Kidney (tissue), 22 donors: ENCODE measurements at places on chromosomes 6 and 20. TPM values are rescaled to one million over a fixed set of nuclear protein-coding genes. Genes with fewer than 3 reads are reported as not detected.

DNA sequence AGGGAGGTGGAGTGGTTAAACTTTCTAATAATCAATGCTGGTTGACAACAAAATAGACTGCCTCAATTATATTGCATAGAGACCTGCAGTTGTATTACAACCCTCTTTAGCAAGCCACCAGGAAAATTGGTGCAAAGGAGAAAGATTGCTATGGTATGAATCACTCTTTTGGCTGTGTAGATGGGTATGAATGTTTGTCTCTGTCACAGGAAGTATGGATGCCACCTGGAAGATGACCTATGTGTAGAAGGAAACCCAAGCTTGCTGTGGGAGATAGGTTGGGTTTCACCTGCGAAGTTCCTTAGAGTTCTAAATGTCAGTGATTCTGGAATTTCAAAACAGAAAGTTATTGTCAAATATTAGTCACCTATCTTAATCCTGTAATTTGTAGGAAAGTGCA, 134.6 kb downstream of the SOBP start:
- no peak for DNase-seq

DNA sequence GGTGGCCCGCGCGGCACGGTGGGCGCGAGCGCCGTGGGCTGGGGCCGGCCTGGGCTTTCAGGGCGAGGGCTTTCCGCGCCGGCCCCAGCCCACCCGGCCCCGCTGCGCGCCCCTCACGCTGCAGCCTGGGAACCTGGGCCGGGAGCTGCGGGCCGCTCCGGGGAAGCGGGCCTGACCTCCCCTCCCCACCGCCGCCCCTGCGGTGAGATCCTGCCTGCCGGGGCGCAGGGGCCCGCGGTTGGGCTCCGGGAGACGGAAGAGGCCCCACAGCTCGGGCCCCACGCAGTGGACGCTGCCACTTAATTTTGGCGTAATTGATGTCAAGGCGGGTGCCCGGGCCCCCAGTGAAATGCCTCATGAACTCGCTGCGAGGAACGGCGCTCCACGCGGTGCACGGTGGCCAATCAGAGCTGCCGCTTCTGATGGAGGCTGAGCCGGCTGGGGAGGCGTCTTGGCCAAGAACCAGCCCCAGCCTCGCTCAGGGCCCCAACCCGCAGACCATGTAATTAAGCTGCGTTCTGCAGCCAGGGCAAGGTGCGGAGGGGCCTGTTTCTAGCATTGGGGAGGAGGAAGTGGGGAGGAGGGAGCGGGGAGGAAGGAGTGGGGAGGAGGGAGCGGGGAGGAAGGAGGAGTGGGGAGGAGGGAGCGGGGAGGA, 96.1 kb upstream of the BHLHE23 start:
- peak; percentile 5 for DNase-seq

DNA sequence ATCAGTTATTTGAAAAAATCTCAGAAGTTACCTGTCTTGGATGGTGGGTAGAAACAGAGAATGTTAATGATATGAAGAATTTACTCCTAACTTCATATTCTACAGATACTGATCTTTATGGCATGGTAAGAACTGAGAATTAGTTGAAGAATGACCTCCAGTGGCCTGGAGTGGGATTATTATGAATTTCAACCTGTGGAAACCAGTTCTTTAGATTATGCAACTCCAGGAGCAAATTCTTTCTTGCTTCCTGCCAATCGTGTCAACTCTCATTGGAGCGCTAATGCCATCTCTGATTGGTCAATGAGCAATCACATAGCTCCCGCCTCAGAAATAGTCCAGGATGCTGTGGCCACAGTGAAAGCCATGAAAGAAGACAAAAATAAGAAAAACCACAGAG, 40.6 kb downstream of the LYRM2 start:
- no peak for DNase-seq

DNA sequence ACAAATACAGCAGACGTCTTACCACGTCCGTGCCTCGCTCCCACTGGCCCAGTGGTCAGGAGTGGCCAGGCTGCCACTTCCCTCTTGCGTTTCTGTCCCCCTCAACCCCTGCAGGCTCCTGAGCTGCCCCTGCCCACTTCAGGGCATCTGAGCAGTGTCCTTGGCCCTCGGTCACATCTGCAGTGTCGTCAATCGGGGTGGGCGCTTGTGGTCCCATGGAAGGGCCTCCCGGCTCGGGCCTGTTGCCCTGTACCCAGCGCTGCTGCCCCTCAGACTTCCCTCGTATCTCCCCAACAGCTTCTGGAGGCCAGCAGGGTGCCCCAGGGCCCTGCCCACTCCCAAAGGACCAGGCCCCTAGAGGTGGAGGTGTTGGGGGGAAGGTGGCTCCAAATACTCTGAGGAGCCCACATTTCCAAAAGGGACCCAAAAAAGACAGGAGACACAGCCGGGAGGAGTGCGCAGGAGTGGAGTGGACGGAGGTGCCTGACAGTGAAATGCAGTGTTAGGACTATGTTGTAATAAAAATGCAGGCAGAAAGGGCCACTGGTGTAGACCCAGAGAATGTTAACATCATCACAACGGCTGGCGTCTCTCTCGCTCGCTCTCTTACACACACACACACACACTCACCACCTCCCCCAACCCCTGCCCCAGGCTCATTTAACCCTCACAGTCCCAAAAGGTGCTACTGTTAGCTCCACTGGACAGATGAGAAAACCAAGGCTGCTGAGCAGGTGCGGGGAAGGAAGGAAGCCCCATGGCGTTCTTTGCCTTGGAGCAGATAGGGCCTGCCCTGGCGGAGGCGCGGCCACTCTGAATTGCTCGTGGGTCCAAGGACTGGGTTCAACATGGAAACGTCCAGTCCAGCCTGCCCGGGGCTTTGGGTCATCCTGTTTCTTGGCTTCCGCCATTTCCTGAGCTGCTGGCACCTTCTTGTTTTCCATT, 343.9 kb downstream of the ZFAND3 start:
- DNase-seq, result no peak

DNA sequence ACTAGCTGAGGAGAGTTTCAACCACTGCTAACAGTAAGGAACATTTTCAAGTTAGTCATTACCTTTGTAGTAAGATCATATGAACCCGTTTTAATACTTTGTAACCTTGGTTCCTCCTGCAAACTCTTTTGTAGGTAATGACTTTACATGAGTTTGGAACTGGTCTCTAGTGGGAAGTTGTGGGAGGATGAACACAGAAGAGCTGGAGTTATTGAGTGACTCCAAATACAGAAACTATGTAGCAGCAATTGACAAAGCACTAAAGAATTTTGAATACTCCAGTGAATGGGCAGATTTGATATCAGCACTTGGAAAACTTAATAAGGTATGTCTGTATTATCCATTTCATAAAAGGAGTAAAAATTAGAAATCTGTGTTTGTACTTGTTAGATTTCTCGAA, 29.3 kb downstream of the DOP1A start:
- peak; percentile 8 for DNase-seq

DNA sequence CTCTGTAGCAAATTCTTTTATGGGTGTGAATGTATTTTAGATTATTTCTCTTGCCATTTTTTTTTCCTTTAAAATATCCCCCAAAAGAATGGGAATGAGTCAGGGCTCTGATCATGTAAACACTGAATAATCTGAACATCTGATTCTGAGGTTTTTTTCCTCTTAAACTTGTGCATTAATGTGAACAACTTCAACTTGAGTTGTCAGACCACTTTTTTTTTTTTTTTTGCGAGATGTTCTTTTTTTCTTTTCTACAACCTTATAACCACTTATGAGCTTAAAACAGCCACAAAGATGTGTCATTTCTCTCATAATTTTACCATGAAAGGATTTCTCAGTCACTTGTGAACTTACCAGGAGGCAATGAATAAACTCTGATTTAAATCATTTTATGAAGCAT, 85.3 kb downstream of the TBC1D7 start:
- DNase-seq, result no peak

- DNase-seq, result no peak
Observed at GRCh38 chr6:19299129-19299528, 538.0 kb upstream of the ID4 start.

GRCh38 chr6:129186988-129187387, 304.1 kb downstream of the LAMA2 start:
- DNase-seq, result no peak

- no peak for DNase-seq
Observed at GRCh38 chr6:163308629-163309440, 105.7 kb upstream of the QKI start.

DNA sequence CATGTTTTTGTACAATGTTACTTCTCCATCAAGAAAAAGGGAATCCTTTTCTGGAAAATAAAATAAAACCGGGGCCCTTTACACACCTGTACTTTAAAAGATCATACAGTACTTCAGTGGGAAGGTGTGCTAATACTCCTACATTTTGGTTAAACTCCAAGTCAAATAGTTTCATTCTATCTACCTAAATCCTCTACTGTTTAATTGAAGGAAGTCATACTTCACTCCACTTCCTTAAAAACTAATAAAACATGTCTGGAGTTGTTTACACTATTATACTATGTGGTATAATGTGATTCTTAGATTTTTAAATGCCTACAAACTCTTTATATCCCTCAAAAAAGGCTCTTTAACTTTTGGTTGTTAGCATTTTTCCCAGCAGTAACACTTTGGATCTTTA, 18.6 kb upstream of the HBS1L start:
- no peak for DNase-seq

GRCh38 chr6:141562851-141563763, 569.6 kb upstream of the GJE1 start:
- peak; percentile 73 for DNase-seq

DNA sequence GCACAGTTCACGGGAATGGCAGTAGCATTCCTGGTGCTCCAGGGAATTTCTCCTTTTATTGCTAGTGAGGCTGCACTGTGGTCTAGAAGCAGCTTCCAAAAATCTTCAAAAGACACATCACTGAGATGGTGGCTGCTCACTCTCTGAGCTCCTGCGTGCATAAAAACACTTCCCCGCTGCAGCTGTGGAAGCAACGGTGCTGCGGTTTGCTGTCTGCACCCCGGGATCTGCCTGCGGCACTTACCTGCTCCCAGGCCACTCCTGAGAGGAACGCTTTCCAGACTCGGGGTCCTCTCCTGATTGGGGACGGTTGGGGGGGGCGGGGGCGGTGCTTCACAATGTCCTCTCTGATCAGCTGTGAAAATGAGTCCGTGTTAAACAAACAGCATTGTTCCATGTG, 77.9 kb downstream of the TMEM242 start:
- DNase-seq, result no peak

GRCh38 chr6:119163006-119163405, 84.5 kb upstream of the FAM184A start:
- DNase-seq, result no peak

- DNase-seq, result no peak
Observed at GRCh38 chr6:17022604-17023003, 79.2 kb upstream of the STMND1 start.

GRCh38 chr6:16362819-16363589, 124.6 kb downstream of the GMPR start:
- DNase-seq, result no peak

- DNase-seq, result no peak
Observed at GRCh38 chr20:44641325-44641724, 10.2 kb downstream of the ADA start.

DNA sequence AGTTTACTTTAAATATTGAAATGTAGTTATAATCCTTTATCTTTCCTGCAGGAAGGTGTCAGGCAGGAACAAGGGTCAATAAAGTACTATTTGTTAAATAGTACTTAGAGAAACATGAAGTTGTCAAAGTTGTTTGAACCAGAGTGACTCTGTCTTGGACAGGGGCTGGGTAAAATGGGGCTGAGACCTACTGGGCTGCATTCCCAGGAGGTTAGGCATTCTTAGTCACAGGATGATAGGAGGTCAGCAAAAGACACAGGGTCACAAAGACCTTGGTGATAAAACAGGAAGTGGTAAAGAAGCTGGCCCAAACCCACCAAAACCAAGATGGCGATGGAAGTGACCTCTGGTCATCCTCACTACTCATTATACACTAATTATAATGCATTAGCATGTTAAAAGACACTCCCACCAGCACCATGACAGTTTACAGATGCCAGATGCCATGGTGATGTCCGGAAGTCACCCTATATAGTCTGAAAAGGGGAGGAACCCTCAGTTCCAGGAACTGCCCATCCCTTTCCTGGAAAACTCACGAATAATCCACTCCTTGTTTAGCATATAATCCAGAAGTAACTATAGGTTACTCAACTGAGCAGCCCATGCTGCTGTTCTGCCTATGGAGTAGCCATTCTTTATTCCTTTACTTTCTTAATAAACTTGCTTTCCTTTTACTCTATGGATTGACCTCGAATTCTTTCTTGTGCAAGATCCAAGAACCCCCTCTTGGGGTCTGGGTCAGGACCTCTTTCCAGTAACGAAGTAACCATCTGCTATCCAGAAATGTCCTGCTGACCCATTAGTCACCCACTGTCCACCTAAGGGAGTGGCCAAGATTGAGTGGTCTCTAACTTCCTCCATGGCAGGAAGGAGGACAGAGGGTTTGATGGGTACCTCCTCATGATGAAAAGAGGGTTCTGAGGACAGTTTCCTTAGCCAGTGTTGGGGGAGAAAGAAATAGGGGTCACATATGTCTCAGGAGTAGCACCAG, 19.6 kb downstream of the SLC22A2 start:
- DNase-seq, result no peak

- no peak for DNase-seq
Observed at GRCh38 chr6:88650979-88651378, 312.4 kb downstream of the RNGTT start.

GRCh38 chr6:138085839-138086222, 21.4 kb downstream of the PERP start:
- no peak for DNase-seq

DNA sequence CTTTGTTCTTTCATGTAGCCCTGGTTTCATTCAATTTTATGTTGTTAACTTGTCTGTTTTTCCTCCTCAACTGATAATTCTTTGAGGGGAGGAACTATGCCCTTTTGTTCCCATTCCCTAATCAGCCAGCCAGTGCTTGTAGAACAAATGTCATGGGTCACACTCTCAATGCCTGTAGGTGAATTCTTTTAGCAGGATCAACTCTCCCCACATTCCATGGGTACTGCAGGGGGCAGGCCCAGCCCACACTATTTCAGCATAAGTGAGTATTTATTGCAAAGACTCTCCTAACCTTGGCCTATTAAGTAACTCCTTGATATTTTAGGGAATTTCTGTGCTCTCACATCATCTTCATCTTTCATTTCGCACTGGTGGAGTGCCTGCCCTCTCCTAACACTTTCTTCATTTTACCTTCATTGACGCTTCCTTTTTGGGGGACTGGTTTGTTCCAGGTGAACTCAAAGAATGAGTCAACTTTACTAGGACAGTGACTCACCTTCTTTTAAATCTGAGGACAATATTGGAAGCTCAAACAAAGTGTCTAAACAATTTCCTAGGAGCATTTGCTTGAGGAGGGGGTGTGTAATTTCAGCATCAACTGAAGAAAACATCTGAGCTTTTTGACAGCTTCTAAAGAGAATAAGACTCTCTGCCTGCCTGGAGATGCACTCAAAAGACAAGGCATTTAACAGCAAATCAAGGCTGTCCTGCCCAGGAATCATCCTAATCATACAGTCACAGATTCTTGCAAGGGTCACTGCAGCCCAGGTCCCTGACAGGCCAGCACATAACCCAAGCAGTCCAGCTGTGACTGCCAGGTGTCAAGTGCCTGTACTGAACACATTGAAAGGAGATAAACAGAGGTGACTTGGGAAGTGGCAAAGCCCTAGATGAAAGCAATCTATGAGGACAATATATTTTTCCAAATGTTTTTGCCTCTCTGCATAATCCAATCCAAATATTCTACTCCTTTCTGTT, 263.9 kb upstream of the PRND start:
- peak; percentile 73 for DNase-seq

The CD24 gene
- polyA plus RNA-seq, result 980 TPM

The HLA-DQA1 gene
- polyA plus RNA-seq, result 29.6 TPM

The LPIN3 gene
- 29.4 TPM for polyA plus RNA-seq

The WFDC10B gene
- not detected for polyA plus RNA-seq

The BACH2 gene
- polyA plus RNA-seq, result 0.32 TPM

The JPH2 gene
- 2.5 TPM for polyA plus RNA-seq

The FAM83B gene
- 0.77 TPM for polyA plus RNA-seq

The LBP gene
- polyA plus RNA-seq, result 1.2 TPM

The TREM1 gene
- not detected for polyA plus RNA-seq

The AVP gene
- polyA plus RNA-seq, result 2.1 TPM
